ENCODE measurements at places on chromosomes 16 and 17.

- DNase-seq = no peak
These were observed 15.5 kb upstream of the UBE2G1 start for GRCh38 chr17:4381690-4382671.

DNA sequence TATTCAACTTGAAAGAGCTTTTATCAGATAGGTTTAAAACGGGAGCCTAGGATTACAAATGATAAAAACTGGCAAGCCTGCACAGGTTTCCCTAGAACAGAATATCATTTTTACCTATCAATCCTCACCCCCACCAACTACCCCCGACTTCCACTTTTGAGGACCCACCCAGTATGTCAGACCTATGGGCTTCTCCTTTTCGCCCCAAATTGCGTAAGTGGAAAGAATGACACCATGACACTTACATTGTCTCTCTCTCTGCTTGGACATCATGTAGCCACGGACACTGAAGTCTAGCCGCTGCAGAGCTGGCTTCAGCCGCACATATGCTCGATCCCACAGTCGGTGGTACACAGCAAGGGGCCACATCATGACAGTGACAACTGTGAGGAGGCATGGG is 7.4 kb upstream of the PSMC3IP start:
- no peak for DNase-seq

DNA sequence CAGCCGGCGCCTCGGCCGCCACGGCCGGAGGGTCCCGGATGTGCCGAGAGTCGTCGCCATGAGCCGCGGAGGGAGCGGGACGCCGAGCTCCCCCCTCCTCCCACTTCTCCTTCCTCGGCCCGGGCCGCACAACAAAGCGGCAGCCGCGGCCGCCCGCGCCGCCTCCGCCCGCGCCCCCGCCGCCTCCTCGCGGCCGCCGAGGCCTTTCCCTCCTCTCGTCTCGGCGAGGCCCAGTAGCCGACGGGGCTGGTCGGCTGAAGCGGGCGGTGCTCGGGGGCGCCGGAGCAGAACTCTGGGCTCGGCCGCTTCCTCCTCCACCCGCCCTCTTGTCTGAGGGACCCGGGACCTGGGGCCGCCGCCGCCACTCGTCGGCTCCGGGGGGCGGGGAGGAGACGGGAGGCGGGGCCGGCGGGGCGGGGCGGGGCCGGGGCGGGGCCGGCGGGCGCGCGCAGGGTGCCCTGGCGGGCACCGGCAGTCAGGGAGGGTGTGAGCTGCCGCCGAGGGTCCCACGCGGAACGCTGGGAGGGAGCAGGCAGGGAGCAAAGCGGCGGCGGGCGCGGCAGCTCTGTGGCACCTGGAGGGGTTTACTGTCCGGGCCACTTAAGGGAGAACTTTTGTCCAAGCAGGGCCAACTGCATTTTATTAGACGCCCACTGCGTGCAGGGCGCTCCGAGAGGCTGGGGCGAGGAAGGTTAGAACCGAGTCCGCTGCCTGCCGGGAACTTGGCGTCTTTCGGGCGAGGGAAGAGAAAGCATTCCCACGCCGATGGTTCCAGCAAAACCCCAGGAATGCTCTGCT is at the start of gene SMURF2:
TSS of gene SMURF2 (minus strand) at position 332 of the 798 bp plus-strand sequence. CDS start 427 bp downstream, outside the sequence.
- DNase-seq = peak; percentile 37

DNA sequence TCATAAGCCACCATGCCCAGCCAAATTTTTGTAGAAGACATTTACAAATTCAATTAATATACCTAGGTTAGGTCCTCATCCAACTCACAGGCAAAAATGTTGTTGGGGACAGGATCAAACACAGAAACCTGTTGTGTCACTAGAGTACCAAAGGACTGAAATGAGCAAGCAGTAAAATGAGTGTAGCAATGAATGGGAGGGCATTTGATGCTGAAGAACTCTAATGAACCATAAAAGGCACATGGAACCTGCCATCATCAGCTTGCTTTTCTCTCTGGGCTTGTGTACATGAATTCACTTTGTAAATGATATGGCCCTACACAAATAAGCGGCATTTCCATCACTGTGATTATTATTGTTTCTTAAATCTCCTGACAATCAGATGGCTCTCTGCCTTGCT is 17.8 kb downstream of the USP31 start:
- no peak for DNase-seq

GRCh38 chr16:73149334-73149733 is 101.4 kb upstream of the ZFHX3 start:
- DNase-seq = no peak

DNA sequence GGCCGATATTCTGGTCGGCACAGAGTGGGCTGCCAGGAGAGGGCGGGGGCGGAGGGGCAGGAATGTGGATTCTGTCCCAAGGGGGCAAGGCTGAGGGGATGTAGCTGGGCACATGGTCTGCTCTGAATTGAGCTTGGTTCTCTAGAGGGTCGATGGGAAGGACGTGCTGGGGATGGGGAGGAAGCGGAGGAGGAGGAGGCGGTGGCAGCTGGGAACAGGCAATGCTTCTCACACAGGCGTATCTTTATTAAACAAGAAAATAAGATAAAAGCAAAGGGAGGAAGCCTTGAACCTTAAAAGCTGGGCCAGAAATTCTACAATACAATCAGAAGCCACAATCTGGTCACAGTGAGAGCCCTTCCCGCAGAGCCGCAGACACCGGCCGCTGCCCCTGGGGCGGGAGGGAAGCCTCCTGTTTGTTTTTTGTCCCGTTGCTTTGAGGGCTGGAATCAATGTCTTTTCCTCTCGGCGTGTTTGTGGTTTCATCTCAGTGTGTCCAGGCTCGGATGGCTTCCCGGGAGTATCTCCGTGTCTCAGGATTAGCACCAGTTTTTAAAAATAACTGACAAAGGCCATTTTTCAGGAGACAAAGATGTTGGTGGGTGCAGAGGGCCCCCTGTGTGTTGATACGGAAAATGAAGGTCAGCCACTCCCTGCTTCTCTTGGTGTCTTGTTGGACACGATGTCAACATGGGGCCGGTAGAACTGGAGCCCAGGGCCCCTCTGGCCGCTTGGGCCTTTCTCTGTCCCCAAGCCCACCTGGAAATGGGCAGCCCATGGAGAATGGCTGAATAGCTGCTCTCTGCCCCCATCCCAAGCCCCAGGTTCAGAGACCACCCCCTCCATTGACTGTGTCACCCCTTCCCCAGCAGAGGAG is 12.3 kb upstream of the SLC7A5 start:
- DNase-seq = no peak

DNA sequence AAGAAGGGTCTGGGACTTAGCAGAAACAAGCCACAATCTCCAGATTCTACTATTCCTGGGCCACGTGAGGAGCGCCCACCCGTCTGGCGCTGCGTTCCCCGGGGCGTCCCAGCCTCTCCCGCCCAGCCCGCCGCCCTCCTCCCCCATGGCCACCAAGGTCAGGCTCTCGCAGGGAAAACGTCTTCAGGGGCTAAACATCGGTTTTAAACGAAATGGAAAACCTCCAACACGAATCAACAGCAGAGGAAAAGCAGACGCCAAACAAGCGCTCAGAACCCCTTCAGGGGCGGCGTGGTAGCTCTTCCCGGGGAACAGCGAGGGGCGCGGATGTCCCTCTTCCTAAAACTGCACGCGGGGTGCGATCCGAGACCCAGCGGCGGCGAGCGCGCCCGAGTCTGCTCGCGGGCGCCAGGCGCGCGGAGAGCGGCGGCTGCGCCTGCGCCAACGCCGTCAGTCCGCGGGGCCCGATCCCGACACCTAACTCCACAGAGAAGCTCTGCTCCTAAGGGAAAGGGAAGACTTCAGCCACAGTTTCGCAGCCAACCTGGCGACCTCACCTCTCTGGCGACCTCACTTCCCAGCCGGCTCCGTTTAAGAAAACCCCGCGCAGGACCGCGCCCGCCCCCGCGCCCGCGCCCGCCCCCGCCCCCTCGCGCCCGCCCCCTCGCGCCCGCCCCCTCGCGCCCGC is 505 bp upstream of the COG1 start:
- DNase-seq = peak; percentile 79

DNA sequence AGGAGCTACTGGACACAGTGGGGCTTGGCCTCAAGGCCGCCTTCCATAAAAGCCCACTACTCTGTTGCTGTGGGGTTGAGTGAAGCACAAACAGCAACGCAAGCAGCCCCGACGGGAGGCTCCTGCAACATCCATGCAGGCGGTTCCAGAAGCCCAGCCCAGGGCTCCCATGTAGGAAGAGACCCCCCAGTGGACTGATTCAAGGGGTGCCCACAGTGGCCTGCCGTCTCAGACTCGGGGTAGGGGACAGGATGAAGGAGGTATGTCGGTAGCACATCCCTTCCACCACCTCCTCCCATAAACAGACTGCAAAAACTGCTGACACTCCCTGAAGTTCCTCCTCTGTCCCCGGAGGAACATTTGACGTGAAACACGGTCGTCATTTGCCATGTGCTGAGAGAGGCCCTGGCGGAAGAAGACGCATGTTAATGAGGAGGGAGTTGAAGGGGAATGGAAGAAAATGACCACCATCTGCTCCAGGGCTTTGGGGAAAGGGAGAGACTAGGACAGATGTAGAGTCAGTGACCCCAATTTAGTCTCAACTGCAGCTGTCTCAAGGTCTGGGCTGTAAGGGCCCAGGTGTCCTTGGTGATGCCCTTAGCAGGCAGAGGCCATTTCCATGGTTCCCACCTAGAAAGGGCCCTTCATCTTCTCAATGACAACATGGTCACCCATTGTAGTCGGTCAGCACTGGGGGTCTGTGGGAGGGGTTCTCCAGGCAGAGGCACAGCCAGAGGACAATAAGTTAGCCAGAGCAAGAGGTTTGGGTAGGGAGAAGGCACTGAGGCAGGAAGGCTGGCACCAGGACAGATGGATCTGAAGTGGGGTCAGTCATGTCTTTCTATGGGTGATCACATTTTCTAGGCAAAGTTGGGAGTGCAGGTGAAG is 200.6 kb downstream of the CPPED1 start:
- no peak for DNase-seq

GRCh38 chr16:74718741-74719610 is 18.3 kb upstream of the MLKL start:
- DNase-seq = no peak

DNA sequence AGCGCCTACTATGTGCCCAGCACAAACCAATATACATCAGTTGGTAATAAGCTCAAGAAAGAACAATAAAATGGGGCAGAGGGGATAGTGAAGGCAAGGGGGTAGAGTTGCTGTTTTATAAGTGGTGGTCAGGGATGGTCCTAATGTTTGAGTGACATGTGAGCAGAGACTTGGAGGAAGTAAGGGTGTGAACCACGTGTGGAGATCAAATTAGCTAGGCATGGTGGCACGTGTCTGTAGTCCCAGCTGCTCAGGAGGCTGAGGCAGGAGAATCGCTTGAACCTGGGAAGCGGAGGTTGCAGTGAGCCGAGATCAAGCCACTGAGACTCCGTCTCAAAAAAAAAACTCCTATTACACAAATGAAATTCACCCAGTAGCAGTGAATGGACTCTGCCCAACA is 56.5 kb downstream of the IRX6 start:
- DNase-seq = no peak

GRCh38 chr16:474420-475122 is 49.1 kb downstream of the RAB11FIP3 start:
- DNase-seq = no peak

GRCh38 chr17:47831934-47832327 is 461 bp downstream of the LRRC46 start:
- DNase-seq = no peak

- no peak for DNase-seq
These were observed 27.6 kb upstream of the LGALS9 start for GRCh38 chr17:27603421-27603770.

DNA sequence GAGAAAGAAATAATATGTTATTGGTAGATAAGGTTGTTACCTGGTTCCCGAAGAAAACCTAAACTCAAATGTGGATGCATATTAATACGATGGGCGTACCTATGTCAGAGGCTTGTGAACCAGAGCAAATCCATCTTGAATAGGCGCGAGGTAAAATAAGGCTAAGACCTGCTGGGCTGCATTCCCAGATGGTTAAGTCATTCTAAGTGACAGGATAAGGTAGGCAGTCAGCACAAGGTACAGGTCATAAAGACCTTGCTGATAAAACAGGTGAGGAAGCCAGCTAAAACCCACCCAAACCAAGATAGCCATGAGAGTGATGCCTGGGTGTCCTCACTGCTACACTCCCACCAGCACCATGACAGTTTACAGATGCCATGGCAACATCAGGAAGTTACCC is 1400.1 kb downstream of the CDH8 start:
- no peak for DNase-seq

- peak; percentile 6 for DNase-seq
These were observed 379 bp upstream of the OTOP2 start for GRCh38 chr17:74923538-74924249.

- DNase-seq = no peak
These were observed 61.8 kb upstream of the ENDOV start for GRCh38 chr17:80352991-80353665.

DNA sequence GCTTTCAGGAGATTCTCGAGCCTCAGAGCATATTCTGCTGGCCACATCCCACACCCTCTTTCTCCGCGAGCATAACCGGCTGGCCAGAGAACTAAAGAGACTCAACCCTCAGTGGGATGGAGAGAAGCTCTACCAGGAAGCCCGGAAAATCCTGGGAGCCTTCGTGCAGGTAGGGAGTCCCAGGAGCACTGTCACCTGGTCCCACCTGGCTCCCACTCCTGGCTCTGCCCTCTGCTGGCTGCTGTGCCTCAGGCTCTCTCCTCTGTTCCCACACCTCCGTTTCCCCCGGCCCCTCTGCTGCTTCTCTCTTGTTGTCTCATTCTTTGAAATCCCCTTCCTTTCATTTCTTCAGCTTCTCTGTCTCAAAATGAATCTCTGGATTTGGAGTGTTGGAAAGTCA is 16.4 kb downstream of the LPO start:
- DNase-seq = no peak

GRCh38 chr16:70706948-70707465 is 21.2 kb upstream of the MTSS2 start:
- DNase-seq = no peak

- no peak for DNase-seq
These were observed 36.4 kb upstream of the MED13 start for GRCh38 chr17:62101515-62101914.

DNA sequence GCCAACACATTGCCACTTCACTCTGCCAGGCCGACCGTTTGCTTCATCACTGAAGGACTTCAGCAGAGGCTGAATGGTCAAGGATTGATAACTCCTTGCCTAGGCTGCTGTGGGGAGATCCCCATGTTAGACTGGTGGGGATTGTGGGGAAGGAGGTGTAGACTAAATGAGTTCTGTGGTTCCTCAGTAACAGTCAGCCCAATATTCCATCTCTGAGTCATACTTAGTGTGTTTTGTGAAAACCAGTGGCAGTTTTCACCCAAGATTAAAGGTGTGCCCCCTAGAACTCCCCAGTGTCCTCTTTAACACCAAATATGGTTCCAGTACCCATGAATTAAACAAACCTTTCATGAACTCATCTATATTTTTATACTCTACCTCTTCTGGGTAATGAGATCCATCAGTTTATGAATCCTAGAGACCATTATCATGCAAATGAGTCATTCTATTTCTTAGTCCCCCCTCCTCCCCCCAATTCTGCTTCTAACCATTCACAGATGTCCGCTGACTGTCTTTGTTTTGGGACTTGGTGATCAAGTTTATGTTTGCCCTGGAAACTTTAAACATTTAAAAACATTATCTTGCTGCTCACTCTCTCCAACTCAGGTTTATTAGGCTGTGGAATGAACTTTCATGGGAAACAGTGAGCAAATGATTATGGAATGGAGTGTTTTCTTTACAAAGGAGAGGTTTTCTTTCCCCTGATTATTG is 66.8 kb upstream of the GAS7 start:
- DNase-seq = no peak

GRCh38 chr17:8885967-8886684 is 18.7 kb upstream of the PIK3R6 start:
- no peak for DNase-seq
